Activated naive CD8-positive, alpha-beta T cell treated with anti-CD3 and anti-CD28 coated beads for 36 hours (primary cell): ENCODE measurements at places on chromosomes 5 and 9. TPM values are rescaled to one million over a fixed set of nuclear protein-coding genes. Genes with fewer than 3 reads are reported as not detected.

Gene SLC6A3
- total RNA-seq: not detected

Gene TMEM171
- not detected for total RNA-seq

Gene CNTFR
- not detected for total RNA-seq

Gene RXRA
- 11.4 TPM for total RNA-seq

Gene SHC3
- not detected for total RNA-seq

Gene PTPRD
- 0.16 TPM for total RNA-seq

Gene MRPL22
- total RNA-seq: 91.0 TPM

Gene PDE8B
- total RNA-seq: 0.16 TPM

Gene MSMP
- 0.94 TPM for total RNA-seq

Gene PCDHA3
- total RNA-seq: not detected

Gene POLR1E
- total RNA-seq: 79.8 TPM

Gene PCDHGB4
- not detected for total RNA-seq

Gene IL13
- 0.72 TPM for total RNA-seq

Gene GDA
- not detected for total RNA-seq

Gene DOCK8
- 132 TPM for total RNA-seq

Gene MEGF10
- total RNA-seq: not detected

Gene LCP2
- total RNA-seq: 192 TPM

Gene SQSTM1
- total RNA-seq: 111 TPM

Gene SCGB3A1
- total RNA-seq: 1.1 TPM

Gene CFAP77
- not detected for total RNA-seq

Gene SLC4A9
- not detected for total RNA-seq
